Activated CD8-positive, alpha-beta memory T cell treated with anti-CD3 and anti-CD28 coated beads for 4 hours (primary cell): ENCODE measurements at places on chromosomes 4 and X.
A peak's percentile ranks its signal among the peaks of the same experiment; 100 is the strongest.

- DNase-seq = no peak
Observed at GRCh38 chrX:13868591-13868990, 51.7 kb upstream of the GPM6B start.

DNA sequence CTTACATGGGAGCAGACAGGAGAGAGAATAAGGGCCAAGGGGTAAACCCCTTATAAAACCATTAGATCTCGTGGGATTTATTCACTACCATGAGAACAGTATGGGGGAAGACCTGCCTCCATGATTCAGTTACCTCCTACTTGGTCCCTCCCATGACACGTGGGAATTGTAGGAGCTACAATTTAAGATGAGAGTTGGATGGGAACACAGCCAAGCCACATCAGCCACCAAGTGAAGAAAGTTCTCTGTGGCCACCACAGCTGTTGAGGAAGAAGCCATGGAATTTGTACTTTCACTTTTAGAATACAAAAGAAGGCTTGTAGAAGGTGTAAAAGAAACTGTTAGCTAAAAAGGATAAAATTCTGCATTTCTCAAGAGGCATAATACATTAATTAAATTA, 67.0 kb upstream of the CXorf51A start:
- DNase-seq = no peak

DNA sequence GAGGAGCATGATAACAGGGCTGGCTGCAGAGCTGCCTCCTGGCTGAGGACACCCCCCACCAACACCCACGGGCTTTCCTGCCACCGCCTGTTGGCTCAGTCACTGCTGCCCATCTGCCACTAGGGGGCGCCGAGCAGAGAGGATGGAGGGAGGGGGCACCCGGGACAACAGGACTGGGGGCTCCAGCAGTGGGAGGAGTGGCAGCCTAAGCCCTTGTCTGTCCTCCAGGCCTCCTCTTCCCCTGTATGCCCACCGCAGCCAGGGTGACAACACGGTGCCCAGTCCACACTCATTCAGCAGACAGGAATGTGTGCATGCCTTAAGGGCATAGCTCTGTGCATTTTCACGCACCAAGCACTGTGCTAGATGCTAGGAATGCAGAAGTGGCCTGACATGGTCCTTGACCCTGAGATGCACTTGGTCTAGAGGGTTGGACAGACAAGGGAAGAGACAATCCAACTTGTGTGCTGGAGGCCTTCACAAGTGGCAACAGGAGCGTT, 149.9 kb downstream of the AMMECR1 start:
- peak; percentile 12 for DNase-seq

- DNase-seq = no peak
Observed at GRCh38 chr4:56409511-56410090, 22.3 kb upstream of the AASDH start.

DNA sequence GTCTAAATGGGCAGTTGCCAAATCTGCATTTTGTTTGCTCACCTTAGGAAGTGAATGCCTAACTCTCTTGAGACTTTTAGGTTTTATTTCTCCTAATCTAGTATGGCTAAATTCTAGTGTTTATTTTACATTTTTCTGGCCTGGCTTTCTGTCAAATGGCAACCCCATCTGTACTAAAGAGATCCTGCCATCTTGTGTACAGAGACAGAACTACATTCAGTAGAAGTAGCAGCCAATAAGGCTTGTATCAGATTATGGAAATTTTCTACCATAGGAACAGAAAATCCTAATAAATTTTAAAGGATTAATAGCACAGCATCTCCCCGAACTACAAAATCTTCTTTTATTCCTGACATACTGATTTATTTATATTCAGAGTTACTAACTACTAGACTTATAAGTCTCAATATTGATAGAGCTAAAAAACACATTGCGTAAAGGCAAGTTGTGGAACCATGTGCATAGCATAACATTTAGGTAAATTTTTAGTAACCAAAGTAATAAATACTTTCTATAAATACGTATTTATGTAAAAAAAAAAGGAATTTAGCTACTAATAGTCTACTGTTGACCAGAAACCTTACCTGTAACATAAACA, 45.5 kb downstream of the TMEM144 start:
- no peak for DNase-seq

DNA sequence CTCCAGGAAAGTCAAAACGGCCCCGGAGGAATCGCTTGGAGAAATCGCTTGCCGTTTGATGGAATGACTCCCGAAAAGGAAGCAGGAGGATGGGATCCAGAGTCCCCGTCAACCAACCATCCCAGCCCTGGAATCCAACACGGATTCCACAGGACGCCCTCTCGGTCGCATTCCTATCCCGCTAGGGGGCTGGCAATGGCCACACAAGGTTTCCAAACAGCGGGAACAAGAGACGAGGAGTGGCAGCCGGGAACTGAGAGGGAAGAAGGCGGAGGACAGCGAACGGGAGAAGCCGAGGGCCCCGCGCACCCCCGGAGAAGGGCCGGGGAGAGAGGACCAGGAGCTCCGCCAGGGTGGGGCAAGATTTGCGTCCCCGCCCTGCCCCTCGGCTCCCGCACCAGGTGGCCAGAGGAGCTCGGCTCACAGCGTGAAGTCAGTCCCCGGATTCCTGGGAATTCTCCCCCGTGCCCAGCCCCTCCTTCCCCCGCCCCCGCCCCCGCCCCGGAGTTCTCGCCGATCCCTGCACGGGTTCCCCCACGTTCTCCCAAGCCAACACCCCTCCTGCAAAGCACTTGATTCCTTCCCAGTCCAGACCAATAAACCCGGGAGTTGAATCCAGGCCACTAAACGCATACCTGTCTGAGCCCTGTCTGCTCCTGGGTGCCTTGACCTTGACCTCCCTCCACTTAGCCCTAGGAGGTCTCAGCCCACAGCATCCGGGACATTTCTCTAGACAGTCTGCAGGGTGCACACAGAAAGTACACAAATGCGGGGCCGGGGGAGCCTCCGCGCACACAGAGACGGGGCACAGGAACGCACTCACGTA, 1.4 kb downstream of the PDZD4 start:
- DNase-seq = no peak

- no peak for DNase-seq
Observed at GRCh38 chr4:78827191-78827590, 51.0 kb downstream of the BMP2K start.

GRCh38 chrX:109842611-109843010, 109.6 kb upstream of the ACSL4 start:
- no peak for DNase-seq

DNA sequence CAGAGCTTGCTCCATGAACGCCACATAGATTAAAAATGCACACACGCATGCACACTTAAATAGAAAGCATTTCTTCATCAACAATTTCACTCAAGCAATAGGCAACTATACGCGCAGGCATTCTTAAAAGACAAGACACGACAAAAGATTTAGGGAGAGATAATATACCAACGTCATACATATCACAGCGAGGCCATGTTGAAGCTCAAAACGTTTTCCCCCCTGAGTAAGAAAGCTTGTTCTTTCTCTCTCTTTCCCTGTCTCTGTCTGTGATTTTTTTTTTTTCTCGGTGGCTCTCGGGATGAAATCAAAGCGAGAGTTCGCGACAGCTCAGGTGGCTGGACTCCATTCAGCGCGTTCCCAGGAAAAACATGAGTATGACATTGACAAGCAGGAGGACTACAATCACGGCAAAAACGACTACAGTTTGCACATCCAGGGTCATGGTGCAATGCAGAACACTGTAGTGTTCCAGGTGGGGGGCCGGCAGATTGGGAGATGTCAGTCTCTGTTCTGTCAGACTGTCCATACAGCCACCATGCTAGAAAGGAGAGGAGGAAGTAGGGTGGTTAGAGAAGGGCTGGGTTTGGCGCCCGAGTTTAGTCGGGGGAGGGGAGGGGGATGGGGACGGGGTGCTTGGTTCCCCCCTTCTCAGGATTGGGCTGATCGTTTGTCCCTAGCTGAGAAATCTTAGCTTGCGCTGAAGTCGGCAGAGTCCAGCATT, 30.7 kb downstream of the ARHGEF9 start:
- DNase-seq = no peak

GRCh38 chr4:16693641-16694040, 204.8 kb downstream of the LDB2 start:
- no peak for DNase-seq

- no peak for DNase-seq
Observed at GRCh38 chr4:162506253-162506652, 342.5 kb upstream of the FSTL5 start.

- DNase-seq = no peak
Observed at GRCh38 chr4:88765729-88766128, 68.1 kb upstream of the NAP1L5 start.

- no peak for DNase-seq
Observed at GRCh38 chrX:107589243-107589642, 39.1 kb upstream of the PRPS1 start.

DNA sequence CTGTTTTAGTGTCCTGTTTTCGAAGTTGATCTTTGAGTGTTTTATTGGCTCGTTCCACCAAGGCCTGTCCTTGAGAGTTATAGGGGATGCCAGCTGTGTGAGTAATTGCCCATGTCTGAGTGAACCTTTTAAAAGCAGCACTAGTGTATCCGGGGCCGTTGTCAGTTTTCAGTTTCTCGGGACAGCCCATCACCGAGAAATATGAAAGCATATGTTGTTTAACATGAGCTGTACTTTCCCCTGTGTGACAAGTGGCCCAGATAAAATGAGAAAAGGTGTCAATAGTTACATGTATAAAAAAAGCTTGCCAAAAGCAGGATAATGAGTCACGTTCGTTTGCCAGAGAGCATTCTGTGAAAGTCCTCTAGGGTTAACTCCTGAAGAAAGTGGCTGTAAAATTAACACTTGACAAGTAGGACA, 48.6 kb upstream of the RASSF6 start:
- DNase-seq = no peak

- DNase-seq = no peak
Observed at GRCh38 chr4:24956763-24957162, 43.9 kb upstream of the CCDC149 start.

- no peak for DNase-seq
Observed at GRCh38 chrX:155048977-155049619, 21.8 kb downstream of the CMC4 start.

GRCh38 chr4:184198190-184198589, 19.5 kb downstream of the ENPP6 start:
- no peak for DNase-seq

GRCh38 chr4:151853034-151853433, 92.2 kb upstream of the GATB start:
- DNase-seq = no peak

GRCh38 chr4:172648471-172648870, 520.1 kb upstream of the GALNT7 start:
- no peak for DNase-seq
